ENCODE measurements at places on chromosomes 2 and 18.

DNA sequence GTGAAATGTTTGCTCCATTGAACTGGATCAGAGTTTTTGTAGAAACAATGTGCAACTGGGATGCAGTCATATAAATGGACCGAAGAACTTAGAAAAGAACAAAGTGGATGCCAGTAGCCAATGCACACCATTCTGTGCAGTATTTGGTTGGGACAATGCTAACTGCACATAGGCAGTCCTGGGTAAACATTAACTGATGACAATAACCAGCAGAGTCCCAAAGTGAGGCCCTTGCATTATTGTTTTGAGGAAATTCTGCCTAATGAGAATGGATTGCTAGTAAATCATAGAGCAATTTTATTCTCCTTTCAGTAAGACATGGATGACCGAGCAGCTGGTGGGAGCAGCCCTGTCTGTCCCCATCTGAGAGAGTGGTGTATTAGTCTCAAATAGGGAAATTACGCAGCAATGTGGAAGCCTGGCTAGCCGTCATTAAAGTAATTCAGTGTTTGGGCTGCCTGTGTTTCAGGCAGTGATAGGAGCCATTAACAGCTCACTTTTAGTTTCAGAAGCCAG, 94.9 kb downstream of the KCTD1 start:
- no peak for DNase-seq

GRCh38 chr2:188788621-188789020, 185.6 kb upstream of the COL3A1 start:
- DNase-seq = peak; percentile 35

DNA sequence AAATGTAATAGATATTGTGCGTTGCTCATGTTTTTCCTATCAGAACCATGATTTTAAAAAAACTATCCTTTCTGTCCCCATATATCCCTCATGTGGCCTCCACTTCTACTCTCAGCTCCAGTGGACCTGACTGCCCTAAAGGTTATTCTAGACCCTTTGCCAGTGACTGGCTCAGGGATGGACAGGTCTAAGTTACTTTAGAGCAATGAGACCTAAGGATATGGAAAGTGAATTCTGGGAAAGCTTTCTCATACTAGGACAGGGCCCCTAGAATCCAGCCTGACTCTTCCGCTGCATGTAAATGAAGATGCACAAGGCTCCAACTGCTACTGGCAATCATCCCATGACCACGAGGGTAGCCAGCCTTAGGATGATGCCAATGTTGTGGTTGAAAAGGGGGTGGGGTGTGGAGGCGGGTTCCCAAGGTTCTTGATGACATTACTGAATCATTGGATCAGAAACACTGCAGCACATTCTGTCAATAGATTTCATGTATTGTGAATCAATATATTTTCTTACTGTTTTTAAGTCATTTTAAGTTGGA, 21.3 kb downstream of the C2orf69 start:
- no peak for DNase-seq

GRCh38 chr2:134098321-134098720, 155.6 kb upstream of the MGAT5 start:
- DNase-seq = no peak

GRCh38 chr18:11518788-11519685, 90.4 kb upstream of the SLC35G4 start:
- DNase-seq = peak; percentile 70

- no peak for DNase-seq
Measured at GRCh38 chr2:164456619-164457018, 164.7 kb downstream of the GRB14 start.

GRCh38 chr2:71457123-71457915, 4.0 kb downstream of the DYSF start:
- no peak for DNase-seq

- no peak for DNase-seq
Measured at GRCh38 chr2:1621041-1621440, 123.3 kb downstream of the PXDN start.

- DNase-seq = no peak
Measured at GRCh38 chr2:171718720-171719119, 31.5 kb downstream of the DYNC1I2 start.

GRCh38 chr2:28413899-28414295, 21.2 kb downstream of the FOSL2 start:
- DNase-seq = no peak

GRCh38 chr18:77648411-77648810, 398.8 kb downstream of the GALR1 start:
- DNase-seq = no peak

DNA sequence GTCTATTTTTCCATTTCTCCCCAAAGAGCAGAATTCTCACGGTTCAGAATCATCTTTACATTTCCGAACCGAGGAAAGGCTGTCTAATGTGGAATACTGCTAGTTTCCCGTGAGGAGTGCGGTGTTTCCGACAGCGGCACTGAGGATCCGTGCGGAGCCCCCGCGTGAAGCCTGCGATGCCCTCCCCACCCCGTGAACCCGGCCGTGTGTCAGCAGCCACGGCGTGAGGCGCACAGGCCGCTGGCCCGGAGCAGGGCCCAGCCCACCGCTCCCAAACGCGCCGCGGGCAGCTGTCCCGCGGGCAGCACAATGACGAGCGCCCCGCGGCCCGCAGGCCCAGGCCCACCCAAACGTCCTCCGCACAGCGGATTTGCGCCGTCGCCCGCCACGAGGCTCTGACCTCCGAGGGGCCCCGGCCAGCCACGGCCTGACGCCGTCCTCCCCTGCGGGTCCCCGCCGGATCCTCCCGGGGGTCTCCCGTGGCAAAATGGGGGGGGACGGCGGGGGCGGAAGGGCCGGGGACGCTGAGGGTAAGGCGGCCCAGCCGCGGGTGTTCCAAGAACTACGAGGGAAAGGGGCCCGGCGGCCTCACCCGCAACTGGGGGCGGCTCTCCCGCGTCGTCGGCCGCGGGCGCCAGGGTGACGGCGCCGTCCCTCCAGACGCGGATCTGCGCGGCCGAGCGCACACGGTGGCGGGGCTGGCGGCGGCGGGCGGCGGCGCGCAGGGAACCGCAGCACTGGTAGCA, 796 bp downstream of the SPIRE1 start:
- DNase-seq = peak; percentile 59

GRCh38 chr2:227450311-227450841, 21.6 kb upstream of the AGFG1 start:
- DNase-seq = peak; percentile 22

- DNase-seq = peak; percentile 49
Measured at GRCh38 chr2:102473020-102473419, at the start of gene SLC9A4. SLC9A4 (plus strand) TSS chr2:102473226; CDS start chr2:102473760, 534 bp downstream.

GRCh38 chr2:8154270-8154669, 527.6 kb upstream of the ID2 start:
- DNase-seq = peak; percentile 38

- DNase-seq = no peak
Measured at GRCh38 chr18:9428301-9428706, 47.0 kb upstream of the RALBP1 start.

DNA sequence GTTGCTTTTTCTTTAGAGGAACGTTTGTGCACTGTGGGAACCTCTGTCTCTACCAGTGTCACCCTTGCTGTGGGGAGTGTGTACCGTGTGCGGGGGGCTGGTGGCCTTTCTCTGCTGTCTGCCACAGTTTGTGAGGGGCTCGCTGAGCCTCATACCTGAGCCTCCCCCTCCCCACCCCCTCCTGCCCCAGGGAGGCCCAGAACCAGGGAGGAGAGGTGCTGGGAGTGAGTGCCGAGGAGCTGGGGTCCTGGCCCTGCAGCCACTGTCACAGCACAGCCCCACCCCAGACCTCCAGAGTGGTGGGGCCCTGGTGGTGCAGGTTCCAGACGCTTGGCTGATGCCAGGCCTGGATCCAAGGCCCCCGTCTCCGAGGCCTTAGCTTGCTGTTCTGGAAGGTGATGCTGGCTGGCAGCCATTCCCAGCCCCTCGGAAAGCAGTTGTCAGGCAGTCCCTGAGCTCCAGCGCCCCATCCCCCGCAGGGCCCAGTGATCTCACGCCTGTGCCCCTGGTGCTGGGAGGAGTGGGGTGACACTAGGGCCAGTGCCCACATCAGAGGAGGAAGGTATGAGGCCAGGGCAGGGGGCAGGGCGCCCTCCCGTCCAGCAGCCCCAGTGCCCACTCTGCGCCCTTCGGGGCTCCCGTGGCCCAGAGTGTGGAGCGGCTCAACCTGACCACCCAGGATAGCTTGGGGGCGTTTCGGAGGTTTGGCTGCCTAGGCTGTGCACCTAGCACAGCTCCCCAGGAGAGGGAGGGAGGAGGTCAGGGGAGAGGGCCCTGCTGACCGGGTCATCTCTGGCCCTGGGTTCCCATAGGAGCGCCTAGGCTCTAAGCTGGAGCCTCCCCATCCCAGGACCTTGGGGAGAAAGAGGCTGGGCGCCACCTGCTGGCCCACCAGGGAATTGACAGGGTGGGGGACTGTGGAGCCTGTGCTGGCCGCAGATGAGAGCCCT, 53.0 kb upstream of the ALPP start:
- peak; percentile 60 for DNase-seq

DNA sequence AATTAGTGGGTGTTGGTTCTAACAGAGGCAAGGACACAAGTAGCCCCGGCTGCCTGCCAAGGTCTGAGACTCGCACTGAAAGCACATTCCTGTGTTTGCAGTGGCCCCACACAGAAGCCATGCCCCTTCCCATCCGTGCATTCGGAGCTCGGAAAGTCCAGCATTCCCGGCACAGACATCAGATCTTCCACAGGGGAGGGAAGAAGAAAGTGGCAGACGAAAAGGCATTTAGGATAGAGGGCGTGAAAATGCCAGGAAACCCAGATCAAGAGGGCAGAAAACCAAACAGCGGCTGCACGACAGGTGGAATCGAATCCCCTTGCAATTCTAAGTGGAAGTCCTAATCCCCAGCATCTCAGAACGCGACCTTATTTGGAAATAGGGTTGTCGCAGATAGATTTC, 105.5 kb upstream of the ASB18 start:
- no peak for DNase-seq

DNA sequence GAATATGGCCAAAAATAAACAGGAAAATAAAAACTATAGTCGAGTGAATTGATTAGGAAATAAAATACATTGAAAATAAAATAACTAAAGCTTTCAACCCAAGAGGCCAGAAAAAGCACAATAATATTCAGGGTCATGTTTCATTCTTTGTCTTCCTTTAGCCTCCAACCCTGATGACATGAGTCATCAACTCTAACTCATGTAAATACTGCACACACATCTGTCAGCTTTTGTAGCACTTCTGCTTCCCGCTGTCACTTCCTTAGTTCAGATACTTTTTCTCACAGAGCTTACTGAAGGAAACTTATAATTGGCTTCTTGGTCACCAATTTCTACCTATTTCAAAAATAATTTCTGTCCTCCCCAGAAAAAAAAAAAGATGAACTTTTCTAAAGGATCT, 112.8 kb downstream of the UPP2 start:
- peak; percentile 85 for DNase-seq

DNA sequence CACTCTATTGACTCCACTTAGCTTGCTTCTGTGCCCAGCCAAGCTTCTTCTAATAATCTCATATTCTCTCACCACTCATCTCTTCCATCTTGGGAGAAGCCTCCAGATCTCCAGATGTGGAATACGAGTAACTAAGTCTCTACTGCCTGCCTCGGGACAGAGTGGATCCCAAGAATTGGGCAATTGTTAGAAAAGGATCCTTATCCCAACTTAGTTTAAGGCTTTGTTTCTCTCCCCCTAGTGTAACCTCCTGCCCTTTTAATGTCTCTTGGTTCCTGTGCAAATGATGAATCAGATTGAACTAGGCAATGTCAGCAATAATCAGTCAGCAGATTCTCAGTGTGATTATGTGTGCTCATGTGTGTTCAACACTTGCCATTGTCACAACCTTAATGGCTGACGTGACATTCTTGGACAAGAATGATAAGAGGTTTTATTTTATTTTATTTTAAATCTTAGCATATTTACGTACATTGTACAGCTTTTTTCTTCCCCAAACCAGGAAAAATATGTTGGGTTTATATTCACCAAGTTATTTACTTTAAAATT, 59.7 kb downstream of the MYO3B start:
- no peak for DNase-seq

GRCh38 chr18:13436576-13436975, 218.0 kb downstream of the LDLRAD4 start:
- DNase-seq = no peak

- no peak for DNase-seq
Measured at GRCh38 chr2:15365411-15365810, 195.7 kb downstream of the NBAS start.

DNA sequence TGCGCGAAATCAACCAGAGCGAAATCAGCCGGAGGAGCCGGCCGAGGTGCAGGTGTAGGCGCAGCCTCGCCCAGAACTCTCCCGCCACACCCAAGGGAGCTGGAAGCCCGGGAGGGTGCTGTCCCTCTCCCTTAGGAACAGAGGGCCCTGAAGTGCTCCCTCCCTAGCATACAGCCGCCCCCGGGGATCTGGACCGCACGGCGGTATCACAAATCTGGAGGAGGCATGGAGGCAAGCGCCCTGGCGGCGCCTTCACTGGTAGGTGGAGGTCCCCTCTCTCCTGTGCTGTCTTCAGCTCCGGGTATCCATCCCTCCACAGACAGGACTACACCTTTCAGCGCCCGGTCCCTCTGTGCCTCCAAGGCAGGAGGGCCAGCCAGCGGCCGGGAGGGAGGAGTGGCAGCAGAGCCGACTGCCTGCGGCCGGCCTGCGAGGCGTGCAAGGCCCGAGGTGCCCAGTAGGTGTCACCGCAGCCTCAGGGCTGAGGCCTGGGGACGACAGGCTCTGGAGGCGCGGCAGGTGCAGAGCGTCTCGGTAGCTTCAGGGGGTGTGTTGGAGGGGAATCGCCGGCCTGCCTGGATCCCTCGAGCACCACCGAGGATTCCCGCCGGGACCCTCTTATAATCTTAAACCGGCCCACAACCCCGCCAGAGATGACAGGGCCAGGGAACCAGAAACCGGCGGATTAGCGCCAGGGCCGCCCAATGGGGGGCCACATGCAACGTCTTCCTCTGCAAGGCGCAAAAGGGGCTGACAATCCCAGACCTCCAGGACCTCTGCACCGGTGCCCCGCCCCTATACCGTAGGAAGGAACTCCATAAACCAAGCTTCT, 2.8 kb downstream of the IHH start:
- peak; percentile 82 for DNase-seq

- DNase-seq = no peak
Measured at GRCh38 chr2:216583606-216584005, 49.6 kb upstream of the IGFBP2 start.

- no peak for DNase-seq
Measured at GRCh38 chr2:5764041-5764440, 71.9 kb downstream of the SOX11 start.

- DNase-seq = no peak
Measured at GRCh38 chr2:215885536-215885935, 127.8 kb downstream of the MREG start.

GRCh38 chr2:34738691-34739090, 1139.6 kb upstream of the FAM98A start:
- peak; percentile 26 for DNase-seq

- no peak for DNase-seq
Measured at GRCh38 chr2:142562900-142563299, 314.6 kb upstream of the KYNU start.

GRCh38 chr2:36140391-36140790, 215.2 kb upstream of the CRIM1 start:
- no peak for DNase-seq

GRCh38 chr18:59554796-59555335, 142.4 kb downstream of the CCBE1 start:
- DNase-seq = no peak

DNA sequence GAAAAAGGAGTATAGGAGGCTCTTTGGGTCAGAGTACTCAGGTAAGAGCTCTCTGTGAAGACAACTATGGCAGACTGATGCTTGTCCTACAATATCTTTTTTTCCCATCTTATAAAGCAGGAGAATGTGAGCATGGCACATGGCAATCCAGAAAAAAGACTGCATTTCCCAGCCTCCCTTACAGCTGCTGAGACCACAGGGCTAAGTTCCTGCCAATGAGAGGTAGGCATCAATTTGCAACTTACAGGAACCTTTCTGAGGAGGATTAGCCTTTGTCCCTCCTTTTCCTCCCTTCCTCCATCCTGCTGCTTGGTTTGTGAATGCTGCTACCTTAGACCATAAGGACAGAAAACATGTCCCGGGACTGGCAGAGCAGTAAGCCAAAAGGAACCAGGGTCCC, 37.8 kb upstream of the ST8SIA5 start:
- DNase-seq = no peak
